NCI-H1436 (cell line): ENCODE measurements at places on chromosomes 4 and X.
A peak's percentile ranks its signal among the peaks of the same experiment; 100 is the strongest.

DNA sequence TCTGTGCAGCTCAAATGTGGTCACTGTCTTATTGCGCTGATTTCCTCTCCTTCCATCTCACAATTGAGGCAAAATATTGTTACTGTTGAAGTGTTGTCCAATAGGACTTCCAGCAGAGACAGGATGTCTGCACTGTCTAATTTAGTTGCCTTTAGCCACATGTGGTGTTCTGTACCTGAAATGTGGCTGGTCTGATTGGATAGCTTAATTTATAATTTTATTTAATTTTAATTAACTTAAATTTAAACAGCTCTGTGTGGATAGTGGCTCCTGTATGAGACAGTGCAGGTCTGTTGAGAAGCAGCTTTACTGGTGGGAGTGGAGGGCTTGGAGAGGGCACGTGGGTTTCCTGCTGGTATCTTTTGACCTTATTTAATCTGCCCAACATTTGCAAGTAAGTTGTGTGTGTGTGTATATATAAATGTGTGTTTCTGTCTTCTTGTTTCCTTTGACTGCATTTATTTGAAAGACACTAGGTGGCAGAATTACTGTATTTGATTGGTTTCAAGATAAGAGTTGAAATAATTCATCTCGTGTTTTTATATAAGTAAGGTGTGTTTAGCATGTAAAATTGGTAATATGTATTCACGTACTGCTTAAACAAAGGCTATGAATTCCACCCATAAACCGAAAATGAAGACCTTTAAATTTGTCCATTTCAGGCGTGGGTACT is 55.3 kb upstream of the MSANTD1 start:
- DNase-seq, result no peak

DNA sequence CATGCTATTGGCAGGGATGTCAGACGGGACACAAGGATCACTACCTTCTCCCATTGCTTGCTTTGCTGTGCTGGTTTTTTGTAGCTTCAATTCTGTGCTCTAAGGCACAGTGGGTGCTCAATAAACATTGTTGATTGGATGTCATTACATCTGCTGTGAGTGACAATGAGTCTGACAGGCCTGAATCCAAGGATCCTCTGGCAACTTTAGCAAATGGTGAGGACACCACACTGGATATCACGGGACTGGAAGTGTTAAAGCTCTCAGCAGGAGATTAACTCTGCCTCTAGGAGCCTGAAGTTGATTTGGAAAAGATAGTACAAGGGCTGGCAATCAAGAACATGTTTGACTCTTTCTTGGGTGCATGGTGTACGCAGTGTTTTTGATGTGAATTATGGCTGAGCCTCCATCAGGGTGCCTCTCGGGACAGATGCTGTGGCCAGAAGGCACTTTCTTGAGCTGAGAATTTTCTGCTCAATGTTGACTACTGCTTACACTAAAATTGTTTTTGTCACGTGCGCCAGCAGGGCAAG is 217.9 kb downstream of the ARAP2 start:
- DNase-seq, result no peak

DNA sequence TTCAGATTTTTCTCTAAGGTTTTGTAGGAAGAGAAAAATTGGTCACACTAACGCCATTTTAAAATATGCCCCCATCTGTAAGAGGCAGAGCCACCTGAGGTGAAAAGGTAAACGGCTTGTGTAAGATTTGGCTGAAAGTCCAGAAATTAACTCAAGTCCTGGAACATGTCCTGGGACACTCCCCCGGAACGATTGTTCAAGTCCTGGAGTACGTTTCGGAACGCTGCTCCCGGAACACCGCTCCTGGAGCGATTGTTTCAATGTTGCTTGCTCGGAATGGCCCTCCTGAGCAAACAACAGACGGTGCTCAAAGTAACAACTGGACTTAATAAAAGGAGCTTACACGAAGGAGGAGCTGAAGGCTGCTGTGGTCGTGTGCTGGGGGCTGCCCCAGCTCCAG is 796.5 kb upstream of the SLIT2 start:
- DNase-seq, result no peak

DNA sequence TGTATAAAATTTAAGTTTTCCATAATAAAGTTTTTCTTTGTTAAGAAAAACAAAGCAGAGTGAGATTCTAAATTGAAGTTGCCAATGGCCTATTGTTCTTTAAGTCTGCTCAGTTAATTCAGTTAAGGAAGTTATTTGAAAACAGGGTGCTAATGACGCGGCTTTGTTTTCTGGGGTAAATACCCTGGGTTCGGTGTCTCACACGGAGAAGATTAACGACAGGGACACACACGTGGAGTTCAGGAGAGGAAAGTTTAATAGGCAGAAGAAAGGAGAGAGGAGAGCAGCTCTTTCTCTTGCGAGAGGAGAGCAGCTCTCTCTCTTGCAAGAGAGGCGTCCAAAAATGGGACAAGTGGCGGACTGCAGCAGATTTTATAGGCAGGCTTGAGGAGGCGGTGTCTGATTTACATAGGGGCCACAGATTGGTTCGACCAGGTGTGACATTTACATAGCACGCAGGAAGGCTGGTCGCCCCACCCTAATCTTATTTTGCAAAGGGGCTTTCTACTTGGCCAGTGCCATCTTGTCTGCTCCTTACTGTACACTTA is 9.6 kb downstream of the CA5B start:
- no peak for DNase-seq

DNA sequence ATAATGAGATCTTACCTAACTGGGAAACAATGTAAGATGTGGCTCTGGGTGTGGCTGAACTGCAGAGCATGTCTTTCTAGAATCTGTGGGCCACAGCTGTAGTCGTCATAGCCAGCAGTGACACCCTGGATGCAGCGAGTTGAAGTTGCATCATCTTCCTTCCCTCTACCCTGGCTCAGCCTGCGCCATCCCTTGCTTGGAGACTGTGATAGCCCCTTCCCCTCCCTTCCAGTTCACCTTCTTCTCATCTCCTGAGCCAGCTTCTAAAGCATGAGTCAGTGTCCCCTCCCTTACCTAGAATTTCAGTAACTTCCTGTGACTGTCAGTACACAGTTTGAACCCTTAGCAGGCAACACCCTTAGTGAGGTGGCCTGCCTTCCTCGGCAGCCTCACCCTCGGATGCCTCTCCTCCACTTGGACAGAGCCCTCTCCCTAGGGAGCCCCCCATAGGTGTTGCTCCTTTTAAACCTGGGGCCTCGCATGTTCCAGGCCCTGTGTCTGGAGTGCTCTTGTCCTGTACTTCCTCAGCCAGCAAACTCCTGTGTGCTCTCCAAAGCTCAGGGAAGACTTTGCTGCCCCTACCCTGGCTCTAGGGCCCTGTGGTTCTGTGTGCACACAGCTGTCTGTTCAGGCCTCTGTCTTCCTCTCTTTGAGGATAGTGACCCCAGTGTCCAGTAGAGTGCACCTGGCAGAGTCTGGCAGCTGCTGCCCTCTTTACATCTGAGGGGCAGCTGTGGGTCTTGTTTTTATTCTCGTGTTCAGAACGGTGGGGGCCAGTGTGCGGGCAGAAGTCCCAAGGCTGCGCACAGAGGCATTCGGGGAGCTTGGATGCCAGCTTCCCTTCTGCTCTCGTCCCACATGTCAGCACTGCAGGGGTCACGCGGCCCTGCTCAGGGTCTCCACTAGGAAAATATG is 43.7 kb upstream of the TADA2B start:
- no peak for DNase-seq

DNA sequence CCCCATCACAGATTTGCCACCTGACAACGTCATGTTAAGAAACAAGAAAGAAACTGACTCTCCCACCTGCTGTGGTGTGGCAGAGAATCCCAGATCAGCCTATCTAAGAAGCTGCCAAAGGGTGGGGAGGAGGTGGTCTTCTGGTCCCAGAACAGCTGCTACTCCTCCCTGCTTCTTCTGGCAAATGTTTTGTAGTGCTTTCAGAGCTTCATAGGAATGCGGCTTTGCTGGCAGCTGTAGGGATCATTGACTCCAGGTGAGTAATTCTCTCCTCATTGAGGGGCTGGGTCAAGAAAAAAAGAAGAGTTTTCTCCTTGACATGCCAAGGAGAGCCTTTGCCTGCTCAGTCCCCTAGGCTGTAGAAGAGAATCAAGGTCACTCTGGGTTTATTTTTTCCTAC is 23.3 kb downstream of the NRK start:
- DNase-seq, result no peak

DNA sequence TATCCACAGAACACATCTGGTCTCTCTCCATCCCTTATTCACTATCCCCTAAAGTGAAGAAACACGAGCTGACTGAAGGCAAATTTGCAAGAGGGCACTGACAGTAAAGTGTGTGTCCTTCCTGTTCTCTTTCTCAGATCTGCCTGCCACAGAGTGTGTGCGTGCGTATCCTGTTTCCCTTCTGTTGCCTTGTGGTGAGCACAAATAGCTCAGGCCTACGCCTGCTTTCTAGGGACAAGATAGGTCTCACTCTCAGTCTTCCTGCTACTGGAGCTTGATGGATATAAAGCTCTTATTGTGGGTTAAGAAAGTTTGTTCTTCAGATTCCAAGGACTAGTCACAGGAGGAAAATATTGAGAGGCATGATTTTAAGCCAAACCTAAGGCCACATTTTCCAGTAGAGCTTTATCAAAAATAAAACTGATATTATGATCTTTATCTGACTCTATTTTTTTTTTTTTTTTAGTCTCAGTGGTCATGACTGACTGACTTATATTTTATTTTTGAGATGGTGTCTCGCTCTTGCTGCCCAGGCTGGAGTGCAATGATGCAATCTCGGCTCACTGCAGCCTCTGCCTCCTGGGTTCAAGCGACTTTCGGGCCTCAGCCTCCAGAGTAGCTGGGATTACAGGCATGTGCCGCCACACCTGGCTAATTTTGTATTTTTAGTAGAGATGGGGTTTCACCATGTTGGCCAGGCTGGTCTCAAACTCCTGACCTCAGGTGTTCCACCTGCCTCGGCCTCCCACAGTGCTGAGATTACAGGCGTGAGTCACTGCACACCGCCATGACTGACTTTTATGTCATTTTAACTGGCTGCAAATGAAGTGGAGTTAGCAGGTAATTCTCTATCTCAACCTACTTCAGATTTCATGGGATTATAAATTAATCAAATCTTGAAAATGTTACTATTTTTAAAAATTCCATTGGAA is 140.3 kb upstream of the SH3RF1 start:
- no peak for DNase-seq

DNA sequence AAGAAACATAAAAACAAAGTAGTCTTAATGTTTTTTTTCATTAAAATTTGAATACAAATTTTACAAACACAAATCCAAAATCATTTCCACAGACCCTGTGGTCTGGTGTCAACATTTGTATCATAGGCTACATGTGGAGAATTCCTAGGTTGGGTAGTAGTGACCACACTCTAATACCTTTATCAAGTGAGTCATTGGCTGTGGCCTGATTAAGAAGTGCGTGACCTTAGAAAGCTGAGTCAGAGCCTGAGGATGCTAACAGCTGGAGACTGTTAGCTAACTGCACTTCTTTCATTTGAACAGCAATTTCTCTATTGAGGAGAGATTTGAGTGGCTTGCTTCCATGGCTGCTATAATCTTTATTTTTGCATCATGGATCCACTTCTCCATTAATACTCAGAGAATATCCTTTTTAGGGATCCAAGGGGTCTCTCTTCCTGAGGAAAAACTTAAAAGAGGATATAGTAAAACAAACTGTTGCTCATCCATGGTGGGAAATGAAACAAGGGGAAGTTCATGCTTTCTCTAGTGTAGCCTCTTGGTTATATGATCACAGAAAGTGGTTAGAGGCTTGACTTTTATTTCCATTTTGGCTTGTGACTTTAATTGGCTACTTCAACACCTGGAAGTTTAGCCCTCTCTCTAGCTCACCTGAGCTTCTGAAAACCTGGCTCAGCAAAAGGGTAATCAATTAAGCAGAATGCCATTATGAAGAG is 335.8 kb downstream of the PABPC4L start:
- no peak for DNase-seq

DNA sequence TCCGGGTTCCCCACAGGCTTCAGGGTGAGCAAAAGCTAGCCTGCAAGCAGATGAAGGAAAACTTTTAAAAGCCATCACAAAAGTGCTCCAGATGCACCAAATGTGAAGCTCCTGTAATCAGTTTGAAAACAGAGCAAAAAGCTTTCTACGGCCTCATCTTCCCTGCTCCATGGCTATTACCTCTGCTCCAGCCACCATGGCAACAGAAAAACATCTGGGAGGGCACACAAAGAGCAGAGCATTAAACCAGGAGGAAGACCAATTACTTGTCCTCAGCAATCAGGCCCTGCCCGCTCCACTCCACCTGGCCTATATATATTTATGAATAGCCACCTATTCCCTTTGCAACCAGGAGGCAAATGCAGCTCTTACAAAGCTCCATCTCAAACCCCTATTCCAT is 33.6 kb downstream of the TMEM154 start:
- DNase-seq, result no peak

DNA sequence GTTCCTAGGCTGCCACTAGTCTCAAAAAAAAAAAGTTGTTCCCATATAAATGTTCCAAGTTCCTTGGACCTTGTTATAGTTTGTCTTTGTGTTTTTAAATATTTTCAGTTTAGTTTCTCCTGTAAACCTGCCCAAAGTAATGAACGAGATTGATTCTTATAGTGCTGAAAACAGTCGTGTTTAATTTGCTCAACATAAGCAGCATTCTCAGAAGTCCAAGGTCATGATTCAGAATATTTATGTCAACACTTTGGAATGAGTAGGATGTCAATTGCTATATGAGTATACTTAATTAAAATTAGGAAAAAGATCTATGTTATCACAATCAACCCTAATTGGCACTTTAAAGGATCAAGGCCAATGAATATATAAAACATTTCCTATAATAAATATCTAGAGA is 510.9 kb downstream of the PPP4R3C start:
- no peak for DNase-seq

DNA sequence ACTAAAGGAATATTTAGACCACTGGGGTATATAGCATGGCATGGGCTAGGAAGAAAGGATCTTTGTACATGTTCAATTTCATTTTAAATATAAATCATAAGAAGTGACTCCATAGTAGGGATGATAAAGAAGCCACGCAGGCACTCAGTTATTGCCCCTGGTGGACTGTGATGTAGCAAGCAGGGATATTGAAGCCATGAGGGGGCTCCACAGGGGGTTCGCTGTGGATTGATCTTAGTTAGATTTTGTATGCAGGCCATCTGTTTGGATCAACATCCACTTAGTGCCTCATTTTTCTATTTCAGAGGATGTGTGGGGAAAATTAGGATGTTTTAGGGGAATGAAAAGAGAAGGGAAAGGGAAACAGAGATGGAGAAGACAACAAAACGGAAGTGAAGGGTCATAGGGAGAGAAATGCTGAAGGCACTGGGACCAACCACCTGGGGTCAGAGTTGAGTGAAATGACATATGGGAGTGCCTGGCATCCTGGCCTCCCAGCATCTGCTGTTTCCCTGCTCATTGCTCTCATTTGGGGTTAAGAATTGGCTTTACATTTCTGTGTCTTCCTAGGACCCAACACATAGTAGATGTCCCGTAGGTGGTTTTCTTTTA is 11.2 kb upstream of the FREM3 start:
- DNase-seq, result no peak

DNA sequence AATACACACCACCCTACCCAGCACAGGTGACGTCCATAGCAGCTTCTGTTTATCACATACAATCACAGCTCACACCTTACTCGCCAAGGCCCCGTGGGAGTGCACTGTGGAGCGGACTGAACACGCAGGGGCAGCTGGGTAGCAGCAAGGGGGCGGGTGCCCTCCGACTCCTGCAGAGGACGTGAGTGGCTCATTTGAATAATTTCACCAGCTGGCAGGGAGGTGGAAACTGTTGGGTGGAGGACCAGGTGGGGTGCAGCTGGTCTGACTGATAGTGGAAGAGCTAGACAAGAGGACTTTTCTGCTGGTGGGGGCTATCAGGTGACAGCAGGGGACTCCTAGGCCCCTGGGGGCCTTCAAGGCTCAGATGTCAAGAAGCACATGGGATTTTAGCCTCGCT is 16.3 kb downstream of the MAN2B2 start:
- peak; percentile 77 for DNase-seq
